Skin of body (tissue), 3 donors: ENCODE measurements at places on chromosomes 16 and 17.

DNA sequence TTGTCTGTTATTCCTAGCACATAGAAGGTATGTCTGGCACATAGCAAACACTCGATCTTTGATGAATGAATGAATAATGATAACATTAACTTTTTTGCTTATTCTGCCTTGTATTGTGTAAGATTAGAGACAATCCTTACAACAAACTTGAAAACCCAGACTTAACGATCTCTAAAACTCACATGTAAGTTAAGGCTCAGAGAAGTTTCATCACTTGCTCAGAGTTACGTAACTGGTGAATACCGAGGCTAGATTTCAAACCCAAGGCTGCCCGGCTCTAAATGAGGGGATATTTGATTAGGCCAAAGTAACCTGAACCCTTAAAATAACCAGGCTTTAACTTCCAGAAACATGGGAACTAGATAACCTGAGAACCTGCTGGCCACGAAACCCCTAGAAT is 22.3 kb downstream of the CAPNS2 start:
- no peak for DNase-seq

GRCh38 chr16:2275476-2276367 is 7.8 kb upstream of the RNPS1 start:
- DNase-seq = no peak

DNA sequence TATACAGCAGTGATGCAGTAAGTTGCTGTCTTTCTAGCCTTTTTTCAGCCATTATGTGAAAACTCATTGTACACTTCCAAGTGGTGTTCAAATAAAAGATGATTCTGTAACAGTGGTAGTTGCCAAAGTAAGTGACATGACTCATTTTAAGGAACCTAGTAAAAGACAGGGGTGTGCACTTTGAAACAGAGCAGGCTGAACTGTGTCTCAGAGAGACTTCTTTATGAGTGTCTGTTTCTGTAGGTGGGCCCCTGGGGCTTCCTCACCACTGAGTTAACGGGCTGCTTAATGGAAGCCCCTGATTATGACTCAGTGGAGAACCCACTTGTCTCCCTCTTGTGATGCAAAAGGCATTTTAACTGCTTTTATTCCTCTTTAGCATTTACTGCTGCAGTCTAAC is 147.3 kb downstream of the PCTP start:
- DNase-seq = no peak

DNA sequence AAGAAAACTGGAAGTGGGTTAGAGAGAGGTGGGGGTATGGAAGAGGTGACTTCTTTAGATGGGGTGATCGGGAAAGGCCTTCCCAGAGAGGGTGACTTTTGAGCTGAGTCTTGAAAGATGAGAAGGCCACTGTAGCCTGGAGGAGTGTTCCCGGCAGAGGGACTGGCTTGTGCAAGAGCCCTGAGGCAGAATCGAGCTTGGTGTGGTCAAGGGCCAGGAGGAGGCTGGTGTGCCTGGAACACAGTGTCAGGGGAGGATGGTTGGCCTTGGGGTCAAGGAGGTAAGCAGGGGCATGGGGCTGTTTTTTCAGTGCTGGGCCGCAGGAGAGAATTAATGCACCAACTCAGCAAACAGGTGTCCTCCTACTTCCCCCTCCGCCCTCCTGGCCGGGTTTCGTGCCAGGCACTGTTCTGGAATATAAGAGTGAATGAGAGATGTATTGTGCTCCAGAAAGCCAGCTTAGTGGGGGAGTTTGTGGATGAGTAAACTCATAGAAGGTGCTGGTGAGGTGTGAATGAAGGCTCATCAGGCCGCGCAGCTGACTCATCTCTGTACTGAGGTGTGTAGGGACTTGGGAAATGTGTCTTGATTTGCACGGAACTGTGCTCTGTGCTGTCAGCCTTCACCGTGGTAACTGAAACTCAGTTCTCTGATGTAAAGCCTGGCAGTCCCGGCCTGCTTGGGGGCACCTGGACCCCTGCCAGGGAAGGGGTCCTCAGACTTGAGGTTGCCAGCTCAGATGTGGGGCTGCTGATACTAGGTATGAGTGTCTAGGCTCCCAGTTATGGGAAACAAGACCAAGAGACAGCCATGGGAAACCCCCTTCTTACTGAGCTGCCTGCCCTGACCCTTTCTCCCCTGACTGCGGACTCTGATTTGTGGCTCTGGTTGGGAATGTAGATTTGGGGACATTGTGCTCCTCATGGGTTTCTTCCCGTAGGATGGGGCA is 15.3 kb downstream of the KSR1 start:
- no peak for DNase-seq

GRCh38 chr17:78366109-78366848 is 6.4 kb upstream of the SOCS3 start:
- DNase-seq = no peak

- no peak for DNase-seq
Observed at GRCh38 chr17:38761612-38762011, 9.1 kb downstream of the PSMB3 start.

GRCh38 chr16:17387256-17387655 is 83.5 kb downstream of the XYLT1 start:
- DNase-seq = no peak

GRCh38 chr17:57109393-57110151 is 24.5 kb downstream of the AKAP1 start:
- no peak for DNase-seq

DNA sequence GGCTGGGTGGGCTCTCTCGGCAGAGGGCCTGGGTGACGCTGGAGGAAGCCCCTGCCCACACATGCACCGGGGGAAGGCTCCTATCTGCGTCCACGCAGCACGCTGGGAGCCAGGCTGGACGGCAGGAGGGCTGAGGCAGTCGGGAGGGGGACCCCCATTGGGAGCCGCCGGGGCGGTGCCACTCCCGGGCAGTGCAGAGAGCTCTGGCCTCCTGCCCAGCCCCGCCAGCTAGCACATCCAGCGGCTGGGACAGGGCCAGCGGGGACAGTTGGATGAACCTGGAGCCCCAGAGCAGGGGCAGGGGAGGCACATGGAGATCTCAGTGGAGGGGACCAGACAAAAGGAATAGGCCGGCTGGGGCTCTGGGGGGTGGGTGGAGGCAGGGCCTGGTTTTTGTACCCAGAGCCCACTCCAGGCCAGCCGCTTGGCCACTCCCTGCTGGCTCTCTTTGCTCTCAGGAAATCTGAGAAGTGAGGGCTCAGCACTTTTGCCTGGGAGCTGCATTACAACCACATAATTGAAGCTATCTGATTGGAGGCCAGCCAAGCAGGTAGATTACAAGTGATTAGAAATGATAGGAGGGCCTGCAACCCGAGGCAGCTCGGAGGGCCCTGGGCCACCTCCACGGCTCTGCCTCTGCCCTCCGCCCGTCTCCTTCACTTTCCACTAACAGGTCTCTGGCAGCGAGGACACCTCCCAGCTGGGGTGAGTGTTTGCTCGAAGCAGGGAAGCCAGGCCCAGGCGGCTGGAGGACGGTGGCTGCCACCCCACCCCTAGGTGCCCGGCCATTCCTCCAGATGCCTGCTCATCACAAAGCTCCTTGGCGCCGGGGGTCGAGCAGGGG is 40.1 kb downstream of the ENGASE start:
- DNase-seq = no peak

DNA sequence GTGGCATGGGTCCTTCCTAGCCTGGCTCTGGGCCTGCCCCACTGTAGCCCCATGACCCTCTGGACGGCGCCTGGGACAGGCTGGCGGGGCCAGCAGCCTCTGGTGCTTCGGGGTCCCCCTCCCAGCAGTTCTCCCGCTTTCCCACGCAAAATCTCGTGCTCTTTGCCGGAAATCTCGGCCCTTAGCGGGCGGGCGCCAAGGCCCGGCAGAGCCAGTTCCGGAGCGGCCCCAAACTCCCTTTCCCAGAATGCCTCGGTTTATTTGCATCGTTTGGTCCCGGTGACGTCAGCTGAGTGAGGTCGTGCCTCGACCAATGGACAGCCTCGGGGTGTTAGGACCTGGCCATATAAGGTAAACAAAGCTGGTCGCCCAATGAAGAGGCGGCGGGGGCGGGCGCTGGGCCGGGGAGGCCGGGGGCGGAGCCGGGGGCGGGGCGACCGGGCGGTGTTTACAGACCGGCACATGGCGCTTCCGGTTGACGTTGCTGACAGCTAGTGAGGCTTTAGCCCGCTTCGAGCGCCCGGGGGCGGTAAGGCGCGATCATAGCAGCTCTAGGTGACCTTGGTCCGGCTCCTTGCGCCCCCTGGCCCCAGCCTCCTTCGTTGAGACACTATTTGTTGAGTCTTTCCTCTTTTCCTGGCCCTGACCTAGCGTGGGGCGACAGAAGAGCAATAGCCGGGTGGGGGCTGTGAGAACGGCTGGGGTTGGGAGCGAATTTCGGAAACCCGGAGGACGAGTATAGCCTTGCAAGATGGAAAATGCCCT is 1.5 kb upstream of the UBALD1 start:
- peak; percentile 100 for DNase-seq

GRCh38 chr17:301681-302299 is 50.8 kb downstream of the RPH3AL start:
- no peak for DNase-seq

GRCh38 chr17:39110435-39111136 is 40.9 kb downstream of the PLXDC1 start:
- DNase-seq = no peak

DNA sequence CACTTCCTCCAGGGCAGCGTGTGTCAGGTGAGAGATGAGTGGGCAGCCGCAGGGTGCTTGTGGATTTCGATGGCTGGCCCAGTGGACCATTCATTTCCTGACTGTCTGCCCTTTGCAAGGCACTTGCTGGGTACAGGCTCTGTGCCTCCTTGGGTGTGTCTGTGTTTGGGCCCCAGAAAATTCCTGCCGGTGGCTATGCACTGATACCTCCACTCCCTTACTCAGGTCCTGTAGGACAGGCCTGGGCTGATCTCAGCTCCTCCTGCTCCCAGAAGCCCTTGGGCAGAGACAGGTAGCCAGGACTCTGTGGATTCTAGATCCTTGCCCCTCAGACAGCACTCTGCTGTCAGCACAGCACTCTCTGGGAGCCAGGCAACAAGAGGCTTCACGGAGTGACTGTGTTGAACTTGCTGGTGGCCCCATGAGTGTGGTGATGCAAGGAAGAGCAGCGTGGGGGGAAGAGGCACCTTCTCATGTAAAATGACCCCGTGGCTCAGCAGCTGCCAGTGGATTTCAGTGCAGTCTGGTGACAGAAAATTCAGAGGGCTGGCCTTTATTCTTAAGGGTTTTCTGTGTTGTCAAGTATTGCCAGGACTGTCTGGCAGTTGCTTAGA is 29.0 kb downstream of the PGS1 start:
- DNase-seq = no peak

DNA sequence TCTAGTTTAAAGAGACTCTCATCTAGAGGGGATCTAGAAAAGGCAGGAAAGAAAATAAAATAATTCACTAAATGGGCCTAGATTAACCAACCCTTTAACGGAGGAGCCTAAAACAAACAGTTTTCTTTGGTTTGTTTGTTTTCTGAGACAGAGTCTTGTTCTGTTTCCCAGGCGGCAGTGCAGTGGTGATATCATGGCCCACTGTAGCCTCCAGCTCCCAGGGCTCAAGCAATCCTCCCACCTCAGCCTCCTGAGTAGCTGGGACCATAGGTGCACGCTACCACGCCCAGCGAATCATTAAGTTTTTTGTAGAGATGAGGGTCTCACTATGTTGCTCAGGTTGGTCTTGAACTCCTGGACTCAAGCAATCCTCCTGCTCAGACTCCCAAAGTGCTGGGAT is 122.3 kb upstream of the TOB1 start:
- DNase-seq = no peak

- no peak for DNase-seq
Observed at GRCh38 chr16:51538707-51539498, 387.8 kb upstream of the SALL1 start.

GRCh38 chr16:12964461-12964860 is 63.1 kb downstream of the SHISA9 start:
- no peak for DNase-seq

DNA sequence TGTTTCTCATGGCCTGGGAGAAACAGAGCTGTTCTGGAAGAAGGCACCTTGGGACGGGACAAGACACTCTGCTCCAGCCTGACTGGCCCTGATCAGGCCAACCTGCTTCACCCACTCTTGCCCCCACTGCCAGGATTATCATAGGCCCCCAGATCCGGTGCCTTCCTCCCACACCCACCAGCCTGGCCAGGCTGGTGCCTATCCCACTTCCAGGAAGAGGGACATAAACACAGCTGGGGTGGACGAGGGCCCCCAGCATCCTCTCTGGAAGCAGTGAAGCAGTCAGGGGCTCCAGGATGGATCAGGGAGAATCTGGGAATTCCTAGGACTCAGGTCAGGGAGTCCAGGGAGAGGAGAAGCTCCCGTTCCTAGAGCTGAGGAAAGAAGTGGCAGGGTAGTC is 16.9 kb upstream of the ITGA3 start:
- DNase-seq = no peak

- DNase-seq = no peak
Observed at GRCh38 chr17:29571486-29571882, 3.0 kb downstream of the TP53I13 start.

DNA sequence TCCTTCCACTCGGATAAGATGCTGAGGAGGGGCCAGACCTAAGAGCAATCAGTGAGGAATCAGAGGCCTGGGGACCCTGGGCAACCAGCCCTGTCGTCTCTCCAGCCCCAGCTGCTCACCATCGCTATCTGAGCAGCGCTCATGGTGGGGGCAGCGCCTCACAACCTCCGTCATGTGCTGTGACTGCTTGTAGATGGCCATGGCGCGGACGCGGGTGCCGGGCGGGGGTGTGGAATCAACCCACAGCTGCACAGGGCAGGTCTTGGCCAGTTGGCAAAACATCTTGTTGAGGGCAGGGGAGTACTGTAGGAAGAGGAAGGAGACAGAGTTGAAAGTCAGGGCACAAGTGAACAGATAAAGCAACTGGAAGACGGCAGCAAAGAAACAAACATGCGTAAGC is 12.4 kb downstream of the TP53 start:
- no peak for DNase-seq

GRCh38 chr16:22217890-22218730 is 12.0 kb downstream of the EEF2K start:
- peak; percentile 52 for DNase-seq

GRCh38 chr17:67212231-67212630 is 32.8 kb downstream of the HELZ start:
- DNase-seq = no peak
